ENCODE measurements at places on chromosomes 12 and 14.

DNA sequence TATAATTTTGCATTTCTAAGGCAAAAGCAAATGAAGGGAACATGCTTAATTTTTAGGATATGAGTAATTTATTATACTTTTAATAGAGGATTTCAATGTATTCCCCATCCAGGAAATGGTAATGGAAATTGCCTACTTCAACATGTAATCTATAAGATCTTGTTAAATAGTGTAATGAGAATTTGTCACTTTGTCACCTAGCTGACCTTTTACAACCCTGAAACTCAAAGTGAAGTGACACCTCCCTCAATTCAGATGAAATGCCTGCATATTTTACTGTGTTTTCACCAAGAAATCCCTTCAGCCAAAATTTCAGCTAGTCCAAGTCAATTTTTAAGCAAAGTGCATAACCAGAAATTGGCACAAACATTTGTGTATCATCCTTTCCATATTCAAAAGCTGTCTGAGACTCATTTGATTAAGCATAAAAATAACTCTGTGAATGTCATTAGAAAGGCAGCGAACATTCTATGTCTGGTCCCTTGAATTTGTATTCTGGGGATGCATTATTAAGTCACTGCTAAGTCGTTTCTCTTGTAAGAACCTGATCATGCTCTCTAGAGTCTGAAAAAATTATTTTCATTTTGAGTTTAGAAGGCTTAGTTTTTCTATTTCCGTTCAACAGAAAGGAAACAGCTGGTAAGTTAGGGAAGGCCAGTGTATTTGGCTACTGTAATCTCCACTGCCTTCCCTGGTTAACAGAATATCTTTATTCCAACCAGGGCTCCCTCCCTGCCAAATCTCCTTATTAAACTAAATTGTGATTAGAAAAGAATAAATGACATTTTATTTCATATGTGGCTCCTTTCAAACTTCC is 100.8 kb downstream of the IGF1 start:
- no peak for DNase-seq

GRCh38 chr14:95903616-95904107 is 27.0 kb downstream of the TUNAR start:
- no peak for DNase-seq

DNA sequence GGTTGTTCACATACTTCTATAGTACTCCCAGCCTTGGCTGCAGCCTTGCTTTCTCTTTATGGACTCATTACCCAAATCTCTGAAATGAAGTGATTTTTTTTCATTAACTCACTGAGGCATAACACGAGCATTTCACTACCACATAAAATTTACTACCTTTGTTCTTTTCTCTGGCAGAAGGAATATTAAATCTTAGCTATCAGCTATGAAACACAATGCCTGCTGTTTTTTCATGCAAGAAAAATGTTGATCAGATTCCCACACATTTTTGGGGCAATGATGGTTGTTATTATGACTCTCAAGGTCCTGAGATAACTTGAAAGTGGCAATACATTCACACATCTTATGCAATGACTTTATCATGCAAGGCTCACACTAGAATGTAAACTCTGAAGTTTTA is 225.3 kb upstream of the ATP2B1 start:
- no peak for DNase-seq

DNA sequence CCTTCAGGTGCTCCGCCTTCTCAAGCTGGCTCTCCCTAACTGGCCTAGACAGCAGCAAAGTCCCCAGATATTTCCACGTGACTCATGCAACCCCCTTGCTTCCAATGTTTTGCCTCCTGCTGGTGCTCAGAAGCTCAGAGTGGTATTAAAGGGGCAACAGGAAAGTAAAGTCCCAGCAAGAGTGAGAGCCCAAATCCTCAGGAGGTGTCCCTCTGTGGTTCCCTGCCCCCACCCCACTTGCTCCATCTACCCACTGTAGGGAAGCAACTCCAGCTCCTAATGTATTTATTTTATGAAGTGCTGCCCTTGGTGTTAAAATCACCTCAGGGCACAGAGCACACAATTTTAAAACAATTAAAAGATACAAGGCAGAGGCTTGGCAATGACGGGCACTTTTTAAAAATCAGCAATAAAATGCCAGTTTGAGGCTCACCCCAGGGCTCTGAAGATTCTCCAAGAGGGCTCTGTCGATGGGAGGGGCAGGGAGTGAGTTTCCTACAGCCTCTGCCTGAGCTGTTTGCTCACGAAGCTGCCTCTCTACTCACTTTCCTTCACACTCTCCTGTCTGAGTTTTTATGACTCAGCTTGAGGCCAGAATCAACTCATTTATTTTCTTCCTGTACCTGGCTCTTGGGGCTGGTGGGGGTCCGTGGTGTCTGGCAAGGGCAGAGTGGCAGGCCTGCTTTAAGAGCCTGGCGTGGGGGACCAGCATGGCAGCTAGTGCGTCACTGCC is 81.9 kb upstream of the MAX start:
- no peak for DNase-seq

DNA sequence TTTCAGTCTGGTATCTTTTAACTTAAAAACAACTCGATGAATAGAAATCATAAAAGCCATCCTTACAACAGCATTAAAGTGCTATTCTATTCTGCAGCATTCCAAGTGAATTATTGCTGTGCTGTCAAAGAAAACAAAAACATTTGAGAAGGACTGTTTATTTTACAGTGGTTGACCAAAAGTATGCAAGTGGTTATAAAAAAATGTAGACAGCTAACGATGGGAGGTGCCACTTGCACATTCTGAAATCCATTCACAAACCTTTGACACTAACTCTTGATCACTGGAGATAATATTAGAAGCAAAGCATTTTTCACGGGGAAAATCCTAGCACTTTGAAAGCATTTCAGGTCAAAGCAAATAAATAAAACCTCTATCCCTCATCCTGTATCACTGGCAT is 55.6 kb downstream of the HMGA2 start:
- DNase-seq = no peak

- no peak for DNase-seq
These were observed 38.4 kb downstream of the IFNG start for GRCh38 chr12:68121143-68121542.

DNA sequence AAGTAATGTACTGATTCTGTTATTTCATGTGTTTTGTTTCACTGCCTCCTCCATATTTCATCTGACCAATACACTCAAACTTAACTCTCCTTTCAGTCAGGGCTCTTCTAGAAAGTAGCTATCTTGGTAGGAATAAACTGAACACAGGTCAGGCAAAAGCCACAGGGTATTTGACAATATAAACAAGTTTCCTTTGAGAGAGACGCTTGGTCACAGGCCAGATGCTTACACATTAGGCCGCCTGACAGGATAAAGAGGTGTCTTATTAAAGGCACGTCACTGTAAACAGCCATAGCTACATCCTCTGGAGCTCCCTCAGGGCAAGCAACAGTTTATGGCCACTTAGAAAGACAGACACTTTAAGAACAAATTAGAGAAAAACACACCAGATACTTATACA is 607.5 kb downstream of the SLC6A15 start:
- no peak for DNase-seq

- DNase-seq = no peak
These were observed 854.9 kb downstream of the RPS29 start for GRCh38 chr14:48731260-48731659.

- no peak for DNase-seq
These were observed 845 bp downstream of the L3HYPDH start for GRCh38 chr14:59483363-59483762.

DNA sequence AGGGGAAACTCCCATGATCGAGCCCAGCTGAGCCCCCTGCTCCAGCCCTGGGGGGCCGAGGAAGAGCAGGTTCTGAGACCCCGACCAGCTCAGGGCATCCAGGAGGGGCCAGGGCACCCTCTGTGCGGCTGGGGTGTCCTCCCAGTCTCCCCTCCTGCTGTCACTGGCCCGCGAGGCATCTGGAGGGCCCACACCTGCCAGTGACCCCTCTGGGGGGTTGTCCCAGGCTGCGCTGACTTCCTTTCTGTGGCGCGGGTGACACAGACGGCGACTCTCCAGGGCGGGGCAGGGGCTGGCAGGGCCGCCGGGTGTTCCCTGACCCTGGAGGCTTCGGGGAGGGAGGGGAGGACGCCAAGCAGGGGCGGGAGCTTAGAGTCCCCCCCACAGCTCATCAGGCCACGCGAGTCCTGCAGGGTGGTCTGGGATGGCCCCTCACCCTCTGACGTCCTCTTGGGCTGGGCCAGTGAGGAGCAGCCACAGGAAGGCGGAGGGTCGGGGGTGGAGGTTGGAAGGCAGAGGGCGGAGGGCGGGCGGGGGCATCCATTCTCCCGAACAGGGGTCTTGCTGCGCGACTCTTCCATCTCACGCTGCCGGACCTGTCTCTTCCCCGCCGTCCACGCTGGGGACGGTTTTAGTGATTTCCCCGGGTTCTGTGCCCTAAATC is 38.6 kb upstream of the FBRSL1 start:
- DNase-seq = no peak

DNA sequence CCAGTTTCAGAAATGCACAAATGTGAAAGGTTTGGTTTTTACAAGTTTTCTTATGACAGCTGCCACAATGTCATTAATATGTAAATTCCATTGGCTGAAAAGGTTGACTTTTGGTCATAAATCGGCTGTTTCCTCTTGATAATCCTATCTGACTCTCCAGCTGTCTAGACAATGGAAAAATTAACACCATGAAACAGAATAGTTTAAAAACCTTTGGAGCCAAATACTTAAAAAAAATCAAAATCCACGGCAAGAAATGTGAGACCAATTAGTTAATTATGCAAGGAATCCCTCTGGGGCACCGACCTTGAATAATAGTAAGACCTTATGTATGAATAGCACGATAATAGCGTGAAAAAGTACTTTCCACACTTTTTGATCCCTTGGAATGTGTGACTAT is 138.0 kb downstream of the ZNF664 start:
- no peak for DNase-seq

GRCh38 chr12:1939801-1940607 is 21.6 kb upstream of the CACNA2D4 start:
- DNase-seq = peak; percentile 68

DNA sequence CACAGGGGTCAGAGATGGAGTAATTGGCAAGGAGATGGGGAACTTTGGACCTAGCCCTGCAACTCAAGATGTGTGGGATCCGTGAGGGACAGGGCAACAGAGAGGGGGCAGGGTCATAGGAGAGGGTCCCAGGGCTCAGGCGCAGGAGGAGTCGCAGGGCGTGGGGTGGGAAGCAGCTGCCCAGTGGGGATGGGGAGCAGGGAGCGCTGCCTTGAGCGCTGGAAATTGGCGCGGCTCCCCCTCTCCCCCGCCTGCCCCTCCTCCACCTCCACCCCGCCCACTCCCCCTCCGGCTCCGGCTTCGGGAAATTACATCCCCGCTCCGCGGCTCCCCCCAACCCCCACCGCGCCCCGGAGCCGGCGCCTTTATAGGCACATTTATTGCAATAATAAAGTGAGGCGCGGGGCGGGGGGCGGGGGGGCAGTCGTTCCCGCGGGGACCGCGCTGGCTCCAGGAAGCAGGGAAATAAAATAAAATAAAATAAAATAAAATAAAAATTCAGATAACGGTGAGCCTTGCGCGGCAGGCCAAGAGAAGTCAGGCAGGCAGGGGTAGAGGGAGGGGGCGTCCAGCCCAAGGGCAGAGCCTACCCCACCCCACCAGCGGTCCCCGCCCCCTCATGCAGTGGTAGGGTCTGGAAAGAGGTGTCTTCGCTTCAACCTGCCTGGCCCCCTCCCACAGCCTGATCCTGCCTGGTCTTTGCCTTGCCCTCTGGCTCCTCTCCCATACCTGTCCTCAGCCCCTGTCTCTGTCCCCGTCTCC is 3.6 kb downstream of the NXPH4 start:
- DNase-seq = no peak

DNA sequence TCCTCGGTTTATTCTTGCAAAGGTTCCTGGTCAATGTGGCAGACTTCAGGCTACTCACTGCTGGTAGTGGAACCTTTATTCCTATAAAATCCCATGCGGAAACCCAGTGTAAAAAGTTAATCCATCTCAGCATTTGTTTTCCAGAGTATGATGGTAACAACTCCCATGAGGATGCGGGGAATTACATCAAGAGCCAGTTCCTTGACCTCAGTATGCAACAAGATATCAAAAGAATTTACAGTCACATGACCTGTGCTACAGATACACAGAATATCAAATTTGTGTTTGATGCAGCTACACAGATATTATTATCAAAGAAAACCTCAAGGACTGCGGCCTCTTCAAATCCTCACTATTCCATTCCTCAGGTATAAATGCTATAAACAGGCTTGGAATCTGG is 19.3 kb downstream of the CPM start:
- no peak for DNase-seq

GRCh38 chr12:4148418-4149056 is 125.0 kb upstream of the CCND2 start:
- peak; percentile 44 for DNase-seq
